ENCODE measurements at places on chromosomes 16 and 17.

- no peak for DNase-seq
These were observed 40.2 kb upstream of the CHMP6 start for GRCh38 chr17:80951121-80952090.

DNA sequence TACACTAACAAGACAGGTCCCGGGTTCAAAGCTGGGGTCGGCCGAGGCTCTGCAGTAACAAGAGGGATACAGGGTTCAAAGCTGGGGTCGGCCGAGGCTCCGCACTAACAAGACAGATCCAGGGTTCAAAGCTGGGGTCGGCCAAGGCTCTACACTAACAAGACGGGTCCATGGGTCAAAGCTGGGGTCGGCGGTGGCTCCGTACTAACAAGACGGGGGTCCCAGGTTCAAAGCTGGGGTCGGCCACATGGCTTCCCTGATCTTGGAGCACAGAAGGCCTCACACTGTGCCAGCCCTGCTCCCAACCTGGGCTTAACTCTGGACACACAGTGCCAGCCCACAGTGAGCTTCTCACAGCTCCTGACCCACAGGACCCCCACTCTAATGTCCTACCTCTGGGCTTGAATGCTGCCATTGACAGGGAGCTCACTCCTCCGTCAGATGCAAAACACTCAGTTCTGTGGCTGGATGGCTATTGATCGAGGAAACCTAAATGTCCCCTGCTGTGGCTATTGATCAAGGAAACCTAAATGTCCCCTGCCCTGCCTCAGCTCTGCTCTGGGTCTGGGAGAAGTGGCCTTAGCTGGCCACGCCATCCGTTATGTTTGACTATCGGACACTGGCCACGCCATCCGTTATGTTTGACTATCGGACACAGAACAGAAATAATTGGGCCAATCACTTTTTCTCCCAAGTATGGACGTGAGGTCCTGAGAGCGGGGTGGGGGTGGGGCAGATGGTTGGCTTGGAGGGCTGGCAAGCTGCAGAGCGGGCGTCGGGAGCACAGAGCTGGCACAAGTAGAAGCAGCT is 54.6 kb upstream of the DOC2B start:
- DNase-seq: no peak

DNA sequence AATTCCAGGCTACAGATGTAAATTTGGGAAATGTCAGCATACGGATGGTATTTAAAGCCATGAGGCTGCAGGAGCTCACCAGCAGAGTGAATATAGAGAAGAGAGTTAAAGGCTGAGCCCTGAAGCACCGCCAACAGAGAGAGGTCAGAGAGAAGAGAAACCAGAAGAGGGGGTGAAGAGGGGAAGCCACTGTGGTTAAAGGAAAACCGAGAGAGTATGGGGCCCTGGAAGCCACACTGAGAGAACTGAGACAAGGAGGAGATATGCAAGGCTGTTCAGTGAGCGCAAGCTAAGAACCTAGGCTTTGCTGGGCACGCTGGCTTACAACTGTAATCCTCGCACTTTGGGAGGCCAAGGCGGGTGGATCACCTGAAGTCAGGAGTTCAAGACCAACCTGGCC is 24.6 kb downstream of the COPRS start:
- DNase-seq: no peak

DNA sequence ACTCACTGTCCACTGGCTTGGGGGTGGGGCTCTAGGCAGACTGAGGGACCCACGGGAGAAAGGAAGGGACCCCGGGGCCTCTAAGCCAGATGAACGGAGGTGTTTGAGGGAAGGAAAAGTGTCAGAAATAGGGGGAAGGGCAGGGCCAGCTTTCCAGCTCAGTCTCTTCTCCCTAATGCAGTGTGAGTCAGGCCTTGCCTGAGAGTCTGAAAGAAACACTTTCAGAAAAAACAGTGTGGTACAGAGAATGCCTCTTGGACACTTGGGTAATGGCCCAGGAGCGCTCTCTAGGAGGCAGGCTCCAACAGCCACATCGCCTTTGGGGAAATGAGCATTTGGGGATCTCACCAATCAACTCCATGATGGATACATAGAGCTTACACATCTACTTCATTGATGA is 46.9 kb downstream of the NDEL1 start:
- no peak for DNase-seq

DNA sequence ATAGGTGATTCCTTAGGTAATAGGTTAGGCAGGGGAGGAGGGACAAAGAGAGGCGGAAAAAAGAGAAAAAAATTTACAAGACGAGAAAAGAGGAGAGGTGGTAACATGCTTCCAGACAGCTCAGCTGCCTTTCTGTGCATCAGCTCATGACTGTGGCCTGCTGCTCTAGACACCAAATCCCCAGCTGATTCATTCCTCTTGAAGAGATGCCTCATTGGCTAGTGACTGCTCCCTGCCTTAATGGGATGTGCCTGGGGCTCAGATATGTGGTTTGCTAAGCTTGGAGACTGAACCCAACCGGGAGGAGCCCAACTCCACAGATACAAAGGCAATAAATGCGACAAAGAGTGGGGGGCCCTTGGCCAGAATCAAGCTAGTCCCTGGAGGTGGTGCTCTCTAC is 105.9 kb upstream of the FAM20A start:
- DNase-seq: peak; percentile 16

DNA sequence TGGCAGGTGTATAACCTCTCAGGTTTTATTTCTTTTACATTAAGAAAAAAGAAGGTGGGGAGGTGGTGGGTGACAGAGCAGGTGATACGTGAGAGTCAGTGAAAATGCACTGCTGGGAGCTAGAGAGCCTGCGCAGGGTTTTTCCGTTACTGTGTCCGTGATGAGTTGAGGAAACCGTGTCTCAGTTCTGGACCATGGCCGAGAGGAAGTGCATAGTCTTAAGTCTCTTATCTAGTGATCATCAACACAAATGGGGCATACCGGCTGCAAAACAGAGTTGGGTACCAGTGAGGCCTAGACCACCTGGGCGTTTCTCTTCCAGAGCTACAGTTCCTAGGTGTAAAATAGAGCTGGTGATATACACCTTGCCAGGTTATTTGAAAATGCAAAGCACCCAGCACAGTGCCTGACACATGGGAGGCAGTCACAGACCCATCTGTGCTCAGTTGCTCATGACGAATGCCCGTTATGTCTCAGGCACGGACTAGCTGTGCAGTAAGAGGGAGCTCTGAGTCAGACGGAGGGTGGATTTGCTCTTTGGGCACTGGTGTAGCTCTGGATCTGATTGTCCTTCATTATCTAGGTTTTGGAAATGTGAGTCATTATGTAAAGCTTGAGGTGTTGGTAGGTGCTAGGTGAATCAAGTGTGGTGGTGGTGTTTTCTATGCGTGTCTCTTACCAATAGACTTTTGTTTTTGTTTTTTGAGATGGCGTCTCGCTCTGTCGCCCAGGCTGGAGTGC is 60.9 kb downstream of the RPTOR start:
- DNase-seq: no peak

GRCh38 chr17:39777534-39778365 is 40.0 kb downstream of the GRB7 start:
- no peak for DNase-seq

GRCh38 chr16:67547423-67548264 is 14.7 kb upstream of the CTCF start:
- DNase-seq: peak; percentile 3

DNA sequence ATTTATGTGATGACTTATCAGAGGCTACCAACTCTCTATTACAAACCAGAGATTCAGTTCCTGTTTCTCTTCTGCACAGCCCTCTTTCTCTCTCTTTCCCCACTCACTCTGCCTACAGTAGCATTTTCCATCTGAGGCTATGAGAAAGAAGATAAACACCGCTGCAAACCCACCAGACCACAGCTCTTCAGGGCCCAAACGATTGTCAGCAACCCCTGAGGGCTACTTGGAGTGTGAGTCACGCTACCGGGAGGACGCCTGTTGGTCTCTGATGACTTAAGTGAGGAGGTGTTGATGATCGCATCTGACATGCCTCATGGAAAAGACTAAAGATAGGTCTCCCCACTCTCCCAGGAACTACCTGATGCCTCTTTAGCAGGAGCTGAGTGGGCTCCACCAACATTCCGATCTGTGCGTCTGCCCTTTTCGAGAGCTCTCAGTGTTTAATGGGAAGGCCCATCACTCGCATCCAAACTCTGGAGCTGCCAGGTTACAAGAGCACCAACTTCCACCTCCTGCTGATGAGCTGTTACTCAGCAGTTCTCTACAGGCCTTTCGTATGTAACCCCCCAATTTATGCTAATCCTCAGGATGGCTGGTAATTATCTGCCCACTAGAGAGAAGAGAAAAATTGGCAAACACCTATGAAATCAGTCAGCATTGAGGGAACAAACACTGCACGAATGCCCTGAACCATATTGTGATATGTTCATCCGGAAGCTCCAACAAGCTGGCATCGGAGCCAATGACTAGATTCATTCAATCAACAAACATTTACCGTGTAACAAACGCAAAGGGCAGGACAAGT is 9.2 kb downstream of the GRIN2A start:
- DNase-seq: no peak

GRCh38 chr17:80649672-80650330 is 105.2 kb downstream of the RPTOR start:
- DNase-seq: peak; percentile 87

GRCh38 chr17:40313668-40314583 is 4.9 kb downstream of the RARA start:
- no peak for DNase-seq

- no peak for DNase-seq
These were observed 2.6 kb downstream of the NT5C start for GRCh38 chr17:75128694-75129505.

DNA sequence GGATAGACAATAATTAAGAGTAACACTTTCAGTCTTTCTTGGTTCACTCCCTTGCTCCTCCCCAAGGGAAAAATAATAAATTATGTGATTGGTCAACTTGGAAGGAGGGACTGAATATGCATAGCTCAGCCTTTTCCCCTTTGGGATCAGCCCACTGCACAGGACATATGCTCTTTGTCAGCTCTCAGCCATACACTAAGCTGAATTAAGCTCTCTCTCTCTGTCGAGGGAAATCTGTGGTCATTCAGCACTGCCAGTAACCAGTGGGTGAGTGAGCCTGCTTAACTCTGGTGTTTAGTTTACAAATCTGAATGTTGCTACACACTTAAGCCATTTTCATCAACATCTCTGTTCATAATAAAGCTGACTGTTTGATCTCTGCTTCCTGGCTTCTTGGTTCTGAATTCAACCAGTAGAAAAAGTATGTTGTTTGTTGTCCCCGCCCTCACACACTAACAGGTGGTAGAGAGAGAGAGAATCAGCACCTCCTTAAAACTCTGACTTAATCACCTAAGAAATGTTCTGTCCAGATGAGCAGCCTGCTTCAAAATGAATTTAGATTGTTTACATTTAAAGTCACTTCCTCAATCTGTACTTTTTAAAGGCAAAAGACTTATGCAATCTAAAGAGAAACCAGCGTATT is 102.3 kb upstream of the C17orf78 start:
- peak; percentile 17 for DNase-seq

- peak; percentile 71 for DNase-seq
These were observed 17.7 kb downstream of the CCL17 start for GRCh38 chr16:57422026-57422944.

DNA sequence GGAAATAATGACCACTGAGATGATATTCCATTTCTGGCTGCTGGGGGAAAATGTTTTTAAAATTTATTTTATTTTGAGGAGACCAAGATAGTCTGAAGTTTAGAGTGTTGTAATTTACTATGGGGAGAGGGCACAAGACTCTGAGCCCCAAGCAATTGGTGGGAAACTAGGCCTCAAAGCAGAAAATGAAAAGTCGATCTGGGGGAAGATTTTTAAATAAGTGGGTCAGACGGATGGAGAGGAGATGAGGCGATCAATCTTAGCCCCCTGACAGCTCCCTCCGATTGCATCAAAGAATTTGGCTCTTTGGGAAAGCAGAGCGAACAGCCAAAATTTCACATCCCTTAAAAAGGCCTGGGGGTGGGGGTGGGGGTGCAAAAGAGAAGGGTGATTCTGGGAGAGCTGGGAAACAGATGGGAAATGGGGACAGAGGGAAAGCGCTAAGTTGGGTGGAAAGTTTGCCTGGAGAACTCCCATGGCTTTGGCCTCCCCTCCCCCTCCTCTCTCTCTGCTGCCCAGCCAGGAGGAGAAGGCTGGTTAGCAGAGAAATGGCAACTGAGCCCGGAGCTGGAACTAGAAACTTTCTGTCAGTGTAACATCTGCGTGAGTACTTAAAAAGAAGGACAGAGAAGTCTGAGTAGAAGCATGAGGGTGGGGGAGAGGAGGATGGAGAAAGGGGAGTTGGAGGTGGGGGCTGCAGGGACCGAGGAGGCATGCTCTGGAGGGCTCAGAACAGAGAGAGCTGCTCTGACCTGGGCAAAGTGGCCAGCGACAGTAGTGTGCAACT is 1.4 kb upstream of the HOXB2 start:
- DNase-seq: peak; percentile 46

GRCh38 chr17:47803201-47803600 is 18.4 kb downstream of the OSBPL7 start:
- no peak for DNase-seq

- DNase-seq: no peak
These were observed 44.9 kb downstream of the ABCA8 start for GRCh38 chr17:68910251-68910705.

DNA sequence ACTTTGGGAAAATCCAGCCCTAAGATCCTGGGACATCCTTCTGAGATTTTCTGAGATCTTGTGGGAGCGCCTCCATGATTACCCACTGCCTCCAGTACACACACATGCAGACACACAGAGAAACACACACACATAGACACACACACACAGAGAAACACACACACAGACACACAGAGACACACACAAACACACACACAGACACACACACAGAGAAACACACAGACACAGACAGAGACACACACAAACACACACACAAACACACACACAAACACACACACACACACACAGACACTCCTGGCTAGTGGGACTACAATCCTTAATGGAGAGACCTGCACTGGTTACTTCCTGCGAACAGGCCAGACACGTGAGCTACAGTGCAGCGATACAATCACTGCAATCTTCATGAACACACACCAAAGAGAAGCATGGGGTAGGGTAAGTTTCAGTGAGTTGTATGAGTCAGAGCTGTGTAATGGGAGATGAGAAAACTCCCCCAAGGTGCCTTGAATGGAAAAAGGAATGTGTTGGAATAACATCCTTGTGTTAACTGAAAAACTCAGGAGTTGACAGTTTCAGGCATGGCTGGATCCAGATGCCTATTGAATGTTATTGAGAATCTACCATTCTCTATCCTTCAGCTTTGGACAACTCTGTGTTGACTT is 79.5 kb downstream of the SLC6A2 start:
- DNase-seq: no peak

DNA sequence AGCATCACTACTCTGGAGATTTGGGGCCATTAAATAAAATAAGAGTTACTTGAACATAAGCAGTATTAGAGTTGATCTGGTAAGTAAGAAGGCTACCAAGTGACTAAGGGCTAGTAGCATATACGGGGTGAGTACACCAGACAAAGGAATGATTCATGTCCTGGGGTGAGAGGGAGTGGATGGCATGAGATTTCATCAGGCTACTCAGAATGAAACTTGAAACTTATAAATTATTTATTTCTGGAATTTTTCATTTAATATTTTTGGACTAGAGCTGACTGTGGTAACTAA is 2.3 kb downstream of the SLFN5 start:
- DNase-seq: peak; percentile 82

GRCh38 chr17:74962622-74963394 is 9.8 kb downstream of the HID1 start:
- DNase-seq: no peak

DNA sequence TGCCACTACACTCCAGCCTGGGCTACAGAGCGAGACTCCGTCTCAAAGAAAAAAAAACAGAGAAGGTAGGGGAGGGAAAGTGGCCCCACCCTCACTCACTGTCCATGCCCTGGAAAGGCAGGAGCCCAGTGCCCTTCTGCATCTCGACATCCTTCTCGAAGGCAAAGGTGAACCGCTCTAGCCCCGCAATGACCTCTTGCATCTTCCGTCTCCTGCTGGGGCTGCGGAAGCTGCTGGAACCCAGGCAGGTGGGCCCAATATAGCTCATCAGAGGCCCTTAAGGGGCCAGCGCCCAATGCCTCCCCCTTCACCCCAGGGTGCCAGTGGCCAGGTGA is at the start of gene CPSF4L:
Gene CPSF4L (minus strand): TSS at position 264 of the 335 bp plus-strand sequence. CDS start 62 bp downstream, at position 202.
- no peak for DNase-seq

All from hepatic stellate cell (primary cell).